Activated CD4-positive, alpha-beta memory T cell treated with anti-CD3 and anti-CD28 coated beads for 36 hours (primary cell): ENCODE measurements at places on chromosomes 11 and 22.

- DNase-seq, result no peak
Observed at GRCh38 chr11:15307619-15308024, 192.9 kb downstream of the INSC start.

DNA sequence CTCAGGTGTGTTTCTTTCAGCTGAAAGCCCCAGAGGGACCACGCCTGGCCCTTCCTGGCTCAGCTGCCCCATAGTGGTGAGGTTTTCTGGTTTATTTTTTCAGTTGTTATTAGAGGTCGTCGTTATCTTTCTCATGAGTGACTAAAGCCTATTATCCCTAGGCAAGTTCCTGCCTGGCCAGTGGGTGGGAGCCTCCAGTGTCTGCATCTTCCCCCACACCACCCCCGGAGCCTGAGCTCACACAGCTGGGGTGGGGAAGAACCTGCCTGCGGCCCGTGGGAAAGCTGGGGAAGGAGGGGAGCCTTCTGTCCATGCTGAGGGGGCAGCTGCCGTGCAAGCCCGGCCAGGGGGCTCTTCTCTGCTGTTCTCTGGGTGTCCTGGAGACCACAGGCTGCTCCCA, 24.3 kb upstream of the PPFIA1 start:
- DNase-seq, result no peak

DNA sequence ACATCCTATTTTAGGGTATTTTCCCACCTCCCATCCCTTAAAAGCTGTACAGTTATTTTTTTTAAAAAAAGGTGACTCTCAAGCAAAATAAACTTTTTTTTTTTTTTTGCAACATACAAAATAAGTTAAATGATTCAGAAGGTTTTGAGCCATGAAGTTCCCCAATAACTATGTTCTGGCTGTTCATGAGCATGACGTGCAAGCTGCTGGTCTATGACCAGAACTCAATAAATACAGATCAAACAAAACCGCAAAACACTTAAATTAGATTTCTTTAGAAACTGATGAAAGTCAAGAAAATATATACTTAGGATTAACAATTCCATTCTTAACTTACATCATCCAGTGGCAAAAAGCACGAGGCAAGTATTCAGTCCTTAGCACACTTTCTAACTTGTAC, 24.1 kb upstream of the CLNS1A start:
- no peak for DNase-seq

DNA sequence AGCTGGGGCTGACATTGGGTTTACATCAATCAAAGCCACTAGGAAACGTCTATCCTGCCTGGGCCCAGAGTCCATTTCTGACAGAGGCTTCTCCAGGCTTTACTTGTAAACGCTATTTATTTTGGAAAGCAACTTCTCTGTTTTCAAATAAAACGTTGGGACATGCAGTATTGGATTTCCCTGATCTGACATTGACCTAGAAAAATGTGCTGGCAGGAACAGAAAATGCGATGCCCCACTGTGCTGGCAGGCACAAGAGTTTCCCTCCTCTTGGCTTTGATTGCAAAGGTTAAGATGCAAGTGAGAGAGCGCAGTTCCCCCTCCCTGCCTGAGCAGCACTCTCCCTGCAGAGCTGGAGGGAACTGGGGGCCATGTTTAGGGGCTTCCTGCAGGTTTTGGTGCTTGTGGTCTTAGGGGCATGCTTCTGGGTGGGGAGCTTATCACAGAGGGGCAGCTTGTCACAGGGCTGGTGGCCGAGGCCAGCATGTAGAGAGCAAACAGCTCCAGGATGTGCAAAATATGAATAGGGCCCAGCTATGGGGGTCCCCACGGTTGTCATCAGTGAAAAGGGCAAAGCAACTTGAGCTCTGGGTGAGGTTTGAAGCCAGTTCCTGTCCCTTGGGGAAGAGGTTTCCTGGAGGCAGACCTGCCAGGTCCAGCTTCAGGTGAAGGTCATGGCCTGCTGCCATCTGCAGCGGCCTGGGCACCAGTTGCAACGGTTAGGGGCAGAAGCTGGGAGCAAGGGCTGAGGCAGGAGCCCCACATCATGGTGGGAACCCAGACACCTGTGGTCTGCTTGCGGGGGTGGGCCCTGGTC, 42.3 kb upstream of the DKK3 start:
- DNase-seq, result peak; percentile 5

DNA sequence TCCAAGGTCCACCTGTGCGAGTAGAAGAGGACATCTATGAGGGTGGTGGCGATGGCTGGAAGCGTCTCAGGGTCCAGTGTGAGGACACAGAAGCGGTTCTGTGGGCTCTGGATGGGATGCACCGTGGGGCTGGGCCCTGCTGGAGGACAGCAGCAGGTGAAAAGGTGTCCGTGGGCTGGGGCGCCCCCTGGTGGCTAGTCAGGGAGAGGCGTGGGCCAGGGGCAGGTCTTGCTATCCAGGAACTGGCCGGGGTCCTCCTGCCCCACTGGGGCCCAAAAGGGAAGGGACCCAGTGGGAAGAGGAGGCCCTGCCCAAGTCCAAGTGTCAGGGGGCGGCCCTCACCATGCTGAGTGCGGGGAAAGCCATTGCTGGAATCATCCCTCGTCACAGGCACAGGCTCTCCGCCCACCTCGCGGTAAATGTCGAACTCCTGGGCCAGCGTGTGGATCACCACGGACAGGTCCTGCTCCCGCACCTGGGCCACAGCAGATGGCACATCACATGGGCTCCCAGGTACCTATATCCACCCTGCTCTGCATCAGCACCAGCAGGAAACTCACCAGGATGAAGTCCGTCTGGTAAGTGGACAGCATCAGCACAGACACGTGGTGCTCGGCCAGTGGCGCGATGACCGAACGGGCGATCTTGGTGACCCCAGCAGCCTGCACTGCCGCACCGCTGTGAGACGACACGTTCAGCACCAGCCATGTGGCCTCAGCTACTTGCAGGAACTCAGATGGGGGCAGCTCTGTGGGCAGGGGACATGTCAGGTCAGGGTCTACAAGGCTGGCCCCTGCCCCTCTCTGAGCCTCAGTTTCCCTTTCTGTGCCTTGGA, 2.3 kb downstream of the CASTOR1 start:
- peak; percentile 93 for DNase-seq

- no peak for DNase-seq
Observed at GRCh38 chr11:211295-211694, 3.8 kb downstream of the RIC8A start.

- DNase-seq, result no peak
Observed at GRCh38 chr11:91086028-91086427, 863.2 kb upstream of the CHORDC1 start.

DNA sequence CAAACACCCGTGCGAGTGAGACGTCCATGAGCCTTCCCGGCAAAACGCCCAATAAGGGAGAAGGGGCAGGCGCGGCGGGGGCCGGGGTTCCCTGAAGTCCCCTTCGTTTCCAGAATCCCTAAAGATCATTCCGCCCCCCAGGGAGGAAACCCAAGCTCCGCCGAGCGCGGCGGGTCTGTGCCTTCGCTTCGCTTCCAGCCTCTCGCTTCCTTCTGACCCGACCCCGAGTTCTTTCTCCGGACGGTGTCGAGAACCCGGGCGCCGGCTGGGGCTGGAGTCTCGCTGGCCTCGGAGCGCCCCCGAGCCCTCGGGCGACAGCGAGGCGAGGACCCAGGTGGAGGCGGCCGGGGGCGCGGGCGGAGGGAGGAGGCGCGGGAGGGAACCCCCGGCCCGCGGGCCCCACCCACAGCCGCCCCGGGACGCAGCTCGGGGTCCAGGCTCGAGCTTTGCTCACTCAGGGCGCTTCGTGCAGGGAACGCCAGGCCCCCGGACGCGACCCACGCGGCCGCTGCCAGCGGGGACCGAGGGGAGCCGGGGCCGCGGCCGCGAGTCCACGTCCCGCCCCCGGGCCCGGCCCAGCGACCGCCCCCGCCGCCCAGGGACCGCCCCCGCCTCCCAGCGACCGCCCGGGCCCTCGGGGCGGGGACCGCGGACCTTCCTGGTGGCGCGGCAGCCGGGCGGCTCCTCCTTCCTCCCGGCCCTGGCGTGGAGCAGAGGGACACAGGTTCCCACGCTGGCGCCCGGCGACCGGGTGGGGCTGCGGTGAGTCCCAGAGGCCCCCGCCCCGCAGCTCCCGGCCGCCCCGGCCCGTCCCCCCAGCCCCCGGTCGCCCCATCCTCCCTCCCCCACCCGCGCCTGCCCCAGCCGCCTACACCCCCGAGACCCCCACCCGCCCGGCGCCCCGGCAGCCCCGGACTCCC, at the start of gene PGGHG:
Gene PGGHG, plus strand, starts transcription at position 649 of the 920 bp plus-strand sequence. CDS start 691 bp downstream, outside the sequence.
- DNase-seq, result peak; percentile 61

DNA sequence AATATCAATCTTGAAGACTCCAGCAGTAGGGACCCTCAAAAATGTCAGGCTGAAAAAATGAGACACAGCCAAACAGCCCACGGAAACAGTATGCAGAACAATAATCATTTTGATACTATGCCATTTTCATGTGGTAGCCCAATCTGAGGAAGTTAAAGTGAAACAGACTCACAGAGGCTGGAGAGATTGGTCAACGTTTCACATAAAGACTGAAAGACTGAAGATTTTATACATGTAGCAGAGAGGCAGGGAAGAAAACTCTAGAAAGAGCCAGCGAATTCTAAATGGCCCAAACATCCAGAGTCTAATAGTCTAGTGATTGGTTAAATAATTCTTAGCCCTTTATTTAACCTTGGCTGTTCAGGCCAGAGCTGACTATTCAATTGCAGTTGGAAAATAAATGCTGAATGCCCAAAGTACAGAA, 49.4 kb downstream of the MAML2 start:
- DNase-seq, result no peak

GRCh38 chr11:14007566-14007965, 45.0 kb downstream of the SPON1 start:
- no peak for DNase-seq

- DNase-seq, result no peak
Observed at GRCh38 chr22:42608136-42608822, 6.4 kb downstream of the POLDIP3 start.

DNA sequence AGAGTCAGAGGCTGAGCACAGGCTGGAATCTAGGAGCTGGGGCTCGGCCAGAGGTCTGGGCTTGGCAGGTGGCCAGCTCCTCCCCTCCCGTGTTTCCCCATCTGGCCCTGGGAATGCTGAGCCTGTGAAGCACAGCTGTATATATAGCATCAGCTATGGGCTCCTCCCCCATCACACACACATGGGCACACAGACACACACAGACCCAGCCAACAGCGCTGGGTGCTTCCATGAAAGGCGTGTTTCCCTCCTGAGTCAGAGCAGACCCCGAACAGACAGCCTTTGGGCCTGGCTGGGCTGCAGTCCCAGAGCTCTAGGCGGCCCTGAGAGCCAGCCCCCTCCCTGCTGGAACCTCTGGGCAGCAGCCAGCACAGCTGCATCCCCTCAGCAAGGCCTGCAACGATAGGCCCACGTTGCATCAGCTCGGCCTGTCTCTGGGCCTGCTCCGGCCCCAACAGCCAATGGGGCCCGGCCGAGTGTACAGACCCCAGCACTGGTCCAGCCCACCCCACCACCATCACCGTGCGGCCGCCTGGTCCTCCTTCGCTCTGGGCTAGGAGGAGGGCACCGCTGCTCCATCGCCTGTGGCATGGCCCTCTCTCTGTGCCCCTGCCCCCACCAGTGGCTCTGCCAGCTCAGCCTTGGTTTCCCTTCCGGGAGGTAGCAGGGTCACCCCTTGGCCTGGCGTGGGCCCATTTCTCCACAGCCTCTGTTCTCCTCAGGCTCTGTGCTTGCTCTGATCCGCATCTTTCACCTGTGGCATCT, 7.6 kb upstream of the SERPINH1 start:
- no peak for DNase-seq

- peak; percentile 27 for DNase-seq
Observed at GRCh38 chr11:65786786-65787636, at the start of gene OVOL1. TSS of gene OVOL1 (plus strand) at chr11:65787063. CDS start at chr11:65787374, 311 bp downstream.

- no peak for DNase-seq
Observed at GRCh38 chr11:69986440-69986787, 91.7 kb upstream of the ANO1 start.

GRCh38 chr22:47165338-47166032, 403.0 kb downstream of the TBC1D22A start:
- DNase-seq, result no peak

- DNase-seq, result no peak
Observed at GRCh38 chr11:107653076-107653475, 58.8 kb downstream of the SLN start.

GRCh38 chr22:31120230-31120629, 2.5 kb upstream of the INPP5J start:
- no peak for DNase-seq

- DNase-seq, result no peak
Observed at GRCh38 chr22:44615602-44616180, 86.3 kb upstream of the PRR5 start.

GRCh38 chr22:22748297-22748743, 103.9 kb downstream of the GGTLC2 start:
- DNase-seq, result peak; percentile 63

DNA sequence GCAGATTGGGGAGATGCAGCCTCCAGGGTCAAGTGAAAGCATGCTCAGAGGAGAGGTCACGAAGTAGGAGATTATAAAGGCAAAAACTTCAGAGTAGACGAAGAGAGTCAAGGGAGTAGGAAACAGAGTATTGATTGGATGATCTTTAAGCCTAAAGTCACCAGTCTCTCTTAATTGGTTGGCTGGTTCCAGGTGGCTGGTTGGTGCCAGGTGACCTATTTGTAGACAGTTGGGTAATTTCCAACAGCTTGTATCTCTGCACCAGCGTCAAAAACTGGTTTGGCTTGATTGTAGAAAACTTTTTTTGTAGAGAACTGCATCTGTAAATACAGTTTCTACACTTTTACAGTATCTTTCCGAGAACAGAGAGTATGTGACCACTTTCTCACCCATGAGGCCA, 75.7 kb upstream of the CCDC90B start:
- no peak for DNase-seq

DNA sequence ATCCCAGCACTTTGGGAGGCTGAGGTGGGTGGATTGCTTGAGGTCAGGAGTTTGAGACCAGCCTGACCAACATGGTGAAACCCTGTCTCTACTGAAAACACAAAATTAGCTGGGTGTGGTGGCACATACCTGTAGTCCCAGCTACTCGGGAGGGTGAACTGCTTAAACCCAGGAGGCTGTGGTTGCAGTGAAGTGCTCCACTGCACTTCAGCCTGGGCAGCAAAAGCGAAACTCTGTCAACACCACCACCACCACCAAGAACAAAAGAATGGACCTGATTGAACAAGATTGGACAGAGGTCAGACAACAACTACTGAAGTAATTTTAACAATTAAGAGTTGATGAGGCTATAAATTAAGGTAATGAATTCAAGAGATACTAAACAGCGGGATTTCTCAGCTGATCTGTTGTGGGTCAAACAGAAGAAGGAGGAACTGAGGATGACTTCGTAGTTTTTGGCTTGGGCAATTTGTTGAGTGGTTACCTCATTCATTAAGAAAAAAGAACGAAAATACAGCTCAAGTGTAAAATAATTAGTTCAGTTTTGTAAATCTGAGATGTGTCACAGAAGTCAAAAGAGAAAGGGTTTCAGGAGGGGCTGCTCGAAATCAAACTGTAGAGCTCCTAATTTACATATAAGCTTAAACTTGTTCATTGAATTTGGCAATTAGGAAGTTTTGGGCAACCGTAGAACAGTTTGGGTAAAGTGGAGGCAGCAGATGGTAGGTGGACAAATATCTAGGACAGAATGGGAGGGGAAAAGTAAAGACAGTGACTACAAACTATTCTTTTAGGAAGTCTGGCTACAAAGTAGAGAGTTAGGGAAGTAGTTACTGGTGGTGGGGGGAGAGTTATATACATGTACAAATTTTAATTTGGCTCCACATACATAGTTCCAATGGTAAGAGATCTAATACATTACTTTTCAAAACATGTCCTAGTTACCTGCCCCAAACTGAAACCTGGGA, 4.5 kb downstream of the IL18 start:
- DNase-seq, result no peak
